ENCODE measurements at places on chromosomes 1 and 21.

GRCh38 chr1:155001675-155002463, 733 bp upstream of the ZBTB7B start:
- peak; percentile 86 for DNase-seq

DNA sequence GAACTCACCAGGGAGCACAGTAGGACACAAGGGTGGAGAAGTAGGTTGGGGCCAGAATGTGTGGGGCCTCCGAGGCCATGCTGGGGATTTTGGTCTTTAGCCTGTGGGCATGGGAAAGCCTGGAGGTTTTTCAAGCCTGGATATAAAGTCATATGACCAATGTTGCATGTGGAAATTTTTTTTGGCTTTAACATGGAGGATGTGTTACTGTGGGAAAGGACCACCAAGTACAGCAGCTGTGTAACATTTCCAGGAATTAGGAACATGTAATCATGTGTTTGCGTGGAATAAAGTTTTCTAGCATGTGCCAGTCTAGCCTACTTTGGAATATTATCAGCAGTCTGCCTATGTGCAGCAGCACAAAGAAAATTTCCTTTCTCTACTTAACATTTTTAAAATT, 78.5 kb downstream of the TNFSF18 start:
- no peak for DNase-seq

DNA sequence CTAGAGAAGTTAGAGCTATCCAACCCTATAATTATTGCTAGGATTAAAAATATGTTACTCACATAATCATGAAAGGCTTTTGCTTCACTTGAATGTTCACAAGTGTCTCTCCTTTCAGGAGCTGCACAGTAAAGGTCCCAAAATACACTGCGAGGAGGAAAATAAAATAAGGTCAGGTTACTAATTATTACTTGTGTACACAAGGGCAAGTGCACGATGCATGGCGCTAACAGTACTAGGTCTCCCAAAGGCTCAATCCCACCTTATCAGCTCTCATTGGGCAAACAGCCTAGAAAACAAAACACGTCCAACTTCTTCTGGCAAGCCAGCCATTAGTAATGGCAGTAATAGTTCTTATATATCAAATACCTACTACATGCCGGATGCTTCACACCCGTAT, 4.4 kb downstream of the SSBP3 start:
- DNase-seq, result no peak

DNA sequence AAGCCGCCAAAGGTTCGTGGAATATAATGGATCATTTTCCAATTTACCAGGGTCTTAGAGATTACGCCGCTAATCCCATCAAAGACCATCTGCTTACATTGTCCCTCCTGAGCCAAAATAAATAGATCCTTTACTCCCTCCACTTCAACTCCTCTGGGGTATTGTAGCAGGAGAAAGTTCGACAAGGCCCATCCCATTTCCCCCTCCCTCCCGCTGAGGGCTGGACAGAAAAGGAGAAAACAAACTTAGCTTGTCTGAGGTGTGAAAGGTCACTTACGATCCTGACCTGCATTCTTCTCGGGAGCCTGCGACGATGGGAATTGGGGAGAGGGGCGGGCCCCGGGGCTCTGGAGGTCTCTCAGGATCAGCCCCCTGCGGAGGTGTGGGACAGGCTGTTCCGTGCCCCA, 60.8 kb downstream of the MEF2D start:
- DNase-seq, result no peak

DNA sequence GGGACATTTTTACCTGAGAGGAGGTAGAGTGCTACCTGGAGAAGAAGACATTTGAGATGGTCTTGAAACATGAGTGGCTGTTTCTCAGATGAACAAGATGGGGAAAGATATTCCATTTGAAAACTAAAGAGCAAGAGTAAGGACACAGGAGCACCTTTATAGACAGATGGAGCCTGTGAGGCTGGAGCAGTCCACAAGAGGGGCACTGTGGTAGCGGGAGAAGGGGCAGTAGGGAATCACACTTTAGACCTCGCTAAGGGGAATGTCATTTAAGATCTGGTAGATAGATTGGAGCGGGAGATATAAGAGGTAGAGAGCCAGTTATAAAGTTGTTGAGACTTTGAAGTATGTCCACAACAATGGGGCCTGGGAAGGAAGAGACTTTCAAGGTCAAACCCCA, 23.4 kb downstream of the DYNLT5 start:
- no peak for DNase-seq

DNA sequence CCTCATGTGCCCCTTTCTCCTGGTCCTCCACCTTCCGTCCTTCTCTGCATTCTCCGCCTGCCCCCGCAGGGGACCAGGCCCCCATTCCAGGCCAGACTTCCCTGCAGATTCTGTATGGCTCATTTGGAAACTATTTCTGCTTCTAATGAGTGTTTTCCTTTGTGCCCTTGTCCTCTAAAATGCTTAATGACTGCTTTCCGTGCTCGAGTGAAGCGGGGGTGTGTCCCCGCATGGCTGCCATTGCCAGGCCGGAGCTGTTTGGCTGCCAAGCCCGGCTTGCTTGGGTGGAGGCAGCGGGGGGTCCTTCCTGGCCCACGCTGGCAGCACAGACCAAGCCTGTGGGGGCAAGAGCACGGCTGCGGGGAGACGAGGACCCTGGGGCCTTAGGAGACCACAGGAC, 299.3 kb upstream of the VAMP3 start:
- no peak for DNase-seq

- DNase-seq, result no peak
Measured at GRCh38 chr1:4617506-4617905, 36.9 kb upstream of the AJAP1 start.

- no peak for DNase-seq
Measured at GRCh38 chr21:27326301-27326700, 359.4 kb upstream of the ADAMTS5 start.

DNA sequence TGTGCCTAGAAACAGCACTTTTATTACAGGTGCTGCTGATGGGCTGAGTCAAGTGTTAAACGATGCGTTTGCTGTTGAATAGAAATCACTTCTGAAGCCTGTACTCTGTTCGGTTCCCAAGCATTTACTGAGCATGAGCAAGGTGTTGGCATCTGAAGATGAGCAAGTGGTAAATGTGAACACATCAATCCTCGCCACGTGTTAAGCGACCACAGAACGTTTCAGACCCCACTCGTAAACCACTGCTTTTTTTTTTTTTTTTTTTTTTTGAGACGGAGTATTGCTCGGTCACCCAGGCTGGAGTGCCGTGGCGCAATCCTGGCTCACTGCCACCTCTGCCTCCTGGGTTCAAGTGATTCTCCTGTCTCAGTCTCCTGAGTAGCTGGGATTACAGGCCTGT, 241.2 kb downstream of the SETD4 start:
- DNase-seq, result no peak

GRCh38 chr1:216461466-216461865, 38.2 kb upstream of the USH2A start:
- DNase-seq, result no peak

DNA sequence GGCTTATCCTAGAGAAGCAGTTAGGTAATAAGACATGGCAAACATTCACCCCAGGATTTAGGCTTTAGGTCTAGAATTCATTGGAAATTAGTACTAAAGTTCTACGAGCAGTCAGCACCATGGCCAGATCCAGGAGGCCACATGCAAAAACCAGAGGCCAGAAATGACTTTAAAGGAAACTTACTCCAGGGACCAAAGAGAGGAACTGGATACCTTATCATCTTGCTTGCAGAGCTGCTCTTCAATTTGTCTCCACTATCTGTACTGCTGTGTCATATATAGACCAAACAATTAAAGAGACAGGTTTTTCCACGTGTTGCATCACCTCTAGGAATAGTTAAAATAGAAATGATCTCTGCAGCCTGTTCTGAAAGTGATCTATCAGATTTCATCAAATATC, 127.8 kb downstream of the LMX1A start:
- DNase-seq, result no peak

GRCh38 chr1:84493747-84494146, 12.4 kb upstream of the SPATA1 start:
- no peak for DNase-seq

- no peak for DNase-seq
Measured at GRCh38 chr1:223144914-223145313, 1.9 kb upstream of the TLR5 start.

DNA sequence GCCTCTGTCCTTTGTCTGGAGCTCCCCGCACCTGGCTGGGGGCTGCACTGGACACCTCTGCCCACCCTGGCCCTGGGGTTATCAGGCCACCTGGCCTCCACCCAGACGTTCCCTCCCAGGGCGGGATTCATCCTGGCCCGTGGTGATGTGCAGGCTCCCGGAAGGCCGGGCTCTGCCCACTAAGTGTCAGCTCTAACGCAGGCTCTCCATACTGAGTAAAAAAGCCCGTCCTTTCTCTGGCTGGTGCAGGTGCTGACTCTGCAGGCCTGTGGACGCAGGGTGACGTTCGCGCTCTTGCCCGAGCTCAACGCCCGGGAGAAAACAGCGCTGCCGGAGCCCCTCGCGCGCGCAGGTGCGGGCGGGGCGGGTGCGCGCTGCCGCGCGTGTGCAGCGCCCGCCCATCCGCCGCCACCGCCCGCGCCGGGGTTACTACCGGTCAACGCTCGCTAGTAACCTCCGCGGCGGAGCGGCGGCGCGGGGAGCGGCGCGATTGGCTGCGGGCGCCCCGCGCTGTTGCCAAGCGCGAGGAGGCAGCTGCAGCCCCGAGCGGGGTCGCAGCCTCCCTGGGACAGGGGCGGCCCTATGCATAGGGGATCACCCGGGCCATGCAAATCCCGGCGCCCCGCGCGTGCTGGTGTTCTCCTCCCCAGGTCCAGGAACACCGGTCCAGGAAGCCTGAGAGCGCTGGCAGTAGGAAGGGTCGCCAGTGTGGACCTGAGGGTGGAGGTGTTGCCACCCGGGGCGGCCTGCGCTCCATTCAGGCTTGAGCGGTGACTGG, 15.7 kb downstream of the ABCG1 start:
- DNase-seq, result peak; percentile 54

DNA sequence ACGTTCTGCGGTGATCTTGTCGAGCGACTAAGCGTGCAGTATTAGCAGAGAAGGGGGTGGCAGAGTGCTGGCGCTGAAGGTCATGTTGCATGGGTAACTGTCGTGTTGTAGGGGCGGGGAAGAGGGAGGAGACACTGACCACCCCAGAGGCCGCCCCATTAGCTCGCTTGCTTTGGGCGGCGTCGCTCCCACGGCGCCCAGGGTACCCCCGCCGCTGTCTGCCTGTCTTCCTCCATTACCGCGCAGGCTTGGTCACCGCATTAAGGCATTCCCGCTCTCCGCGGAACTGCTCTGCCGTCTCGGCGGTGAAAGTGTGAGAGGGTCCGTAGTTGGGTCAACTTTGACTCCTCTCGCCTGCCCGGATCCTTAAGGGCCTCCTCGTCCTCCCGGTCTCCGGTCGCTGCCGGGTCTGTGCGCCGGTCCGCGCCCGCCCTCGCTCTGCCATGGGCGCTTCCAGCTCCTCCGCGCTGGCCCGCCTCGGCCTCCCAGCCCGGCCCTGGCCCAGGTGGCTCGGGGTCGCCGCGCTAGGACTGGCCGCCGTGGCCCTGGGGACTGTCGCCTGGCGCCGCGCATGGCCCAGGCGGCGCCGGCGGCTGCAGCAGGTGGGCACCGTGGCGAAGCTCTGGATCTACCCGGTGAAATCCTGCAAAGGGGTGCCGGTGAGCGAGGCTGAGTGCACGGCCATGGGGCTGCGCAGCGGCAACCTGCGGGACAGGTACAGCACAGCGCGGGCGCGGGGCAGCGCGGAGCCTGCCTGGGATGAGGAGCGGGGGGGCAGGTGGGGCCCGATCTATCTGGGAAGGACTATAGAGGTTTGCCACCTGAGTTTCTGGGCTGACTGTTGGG, at the start of gene MTARC2:
Gene MTARC2, plus strand, starts transcription at position 234 of the 846 bp plus-strand sequence. Its CDS starts 210 bp downstream, at position 444.
- DNase-seq, result no peak

DNA sequence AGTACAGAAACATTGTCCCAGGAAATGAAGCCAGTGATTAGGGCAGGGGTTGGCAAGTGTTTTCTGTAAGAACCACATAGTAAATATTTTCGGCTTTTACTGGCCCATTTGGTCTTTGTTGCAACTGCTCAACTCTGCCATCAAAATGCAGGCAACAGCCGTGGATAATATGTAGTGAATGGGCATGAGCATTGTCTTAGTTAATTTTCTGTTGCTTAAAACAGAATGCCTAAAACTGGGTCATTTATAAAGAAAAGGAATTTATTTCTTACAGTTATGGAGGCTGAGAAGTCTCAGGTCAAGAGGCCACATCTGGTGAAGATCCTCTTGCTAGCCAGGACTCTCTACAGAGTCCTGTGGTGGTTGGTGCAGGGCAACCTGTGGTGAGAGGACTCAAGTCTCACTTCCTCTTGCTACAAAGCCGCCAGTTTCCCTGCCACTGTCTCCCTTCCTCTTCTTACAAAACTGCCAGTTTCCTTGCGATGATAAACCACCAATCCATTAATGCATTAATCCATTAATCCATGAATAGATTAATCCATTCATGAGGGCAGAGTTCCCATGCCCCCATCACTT, 166.4 kb downstream of the PSMG1 start:
- DNase-seq, result no peak

GRCh38 chr1:172578586-172578985, 45.6 kb downstream of the SUCO start:
- DNase-seq, result no peak

- no peak for DNase-seq
Measured at GRCh38 chr1:178055779-178056471, 38.0 kb upstream of the RASAL2 start.

DNA sequence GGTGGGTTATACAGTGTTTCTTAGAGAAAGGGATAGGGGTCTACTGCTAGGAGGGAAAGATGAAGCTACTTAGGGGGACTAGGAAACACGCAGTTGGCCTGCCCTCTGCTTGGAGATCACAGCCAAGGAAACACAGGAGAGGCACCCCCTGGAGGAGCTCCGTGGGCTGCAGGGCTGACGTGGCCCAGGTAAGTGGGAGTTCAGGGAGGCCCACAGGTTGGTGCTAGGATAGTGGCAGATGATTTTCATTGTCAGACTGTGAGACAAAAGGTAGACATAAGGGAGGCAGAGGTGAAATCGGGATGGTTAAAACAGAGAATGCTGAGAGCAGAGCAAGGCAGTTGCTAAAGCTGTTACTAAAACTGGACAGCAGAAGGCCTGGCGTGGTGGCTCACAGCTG, 463.0 kb downstream of the DSCAM start:
- DNase-seq, result no peak

- no peak for DNase-seq
Measured at GRCh38 chr21:44353191-44353970, at the start of gene TRPM2. TRPM2 (plus strand) TSS chr21:44353621; CDS start chr21:44353701, 80 bp downstream.

GRCh38 chr1:61184040-61184713, 101.8 kb downstream of the NFIA start:
- no peak for DNase-seq

GRCh38 chr1:12019858-12020509, 686 bp downstream of the MIIP start:
- no peak for DNase-seq

GRCh38 chr1:1429671-1430073, 5.8 kb upstream of the VWA1 start:
- DNase-seq, result no peak

DNA sequence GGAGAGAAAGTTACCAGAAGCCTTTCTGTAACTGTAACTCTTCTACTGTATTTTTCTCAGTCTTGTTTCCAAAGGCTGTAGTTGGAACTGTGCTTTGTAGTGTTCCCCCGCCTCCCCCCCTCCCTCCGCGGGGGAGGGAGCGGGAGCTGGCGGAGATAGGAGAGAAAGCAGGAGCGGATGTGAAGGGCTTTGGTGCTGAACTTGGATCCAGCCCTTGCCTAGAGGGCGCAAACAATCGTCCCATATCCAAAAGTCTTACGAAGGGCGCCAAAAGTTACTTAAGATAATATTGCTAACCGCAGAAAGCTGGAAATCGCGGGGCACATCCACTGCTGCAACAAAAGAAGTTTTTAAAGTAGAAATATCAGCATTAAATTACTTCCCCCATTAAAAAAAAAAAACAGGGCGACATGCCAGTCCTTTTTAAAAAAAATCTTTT, 2.4 kb upstream of the NFIA start:
- no peak for DNase-seq

GRCh38 chr1:157335056-157335455, 196.9 kb upstream of the ETV3 start:
- no peak for DNase-seq

Data from activated naive CD4-positive, alpha-beta T cell (primary cell).